ENCODE measurements at places on chromosomes 2 and 18.

DNA sequence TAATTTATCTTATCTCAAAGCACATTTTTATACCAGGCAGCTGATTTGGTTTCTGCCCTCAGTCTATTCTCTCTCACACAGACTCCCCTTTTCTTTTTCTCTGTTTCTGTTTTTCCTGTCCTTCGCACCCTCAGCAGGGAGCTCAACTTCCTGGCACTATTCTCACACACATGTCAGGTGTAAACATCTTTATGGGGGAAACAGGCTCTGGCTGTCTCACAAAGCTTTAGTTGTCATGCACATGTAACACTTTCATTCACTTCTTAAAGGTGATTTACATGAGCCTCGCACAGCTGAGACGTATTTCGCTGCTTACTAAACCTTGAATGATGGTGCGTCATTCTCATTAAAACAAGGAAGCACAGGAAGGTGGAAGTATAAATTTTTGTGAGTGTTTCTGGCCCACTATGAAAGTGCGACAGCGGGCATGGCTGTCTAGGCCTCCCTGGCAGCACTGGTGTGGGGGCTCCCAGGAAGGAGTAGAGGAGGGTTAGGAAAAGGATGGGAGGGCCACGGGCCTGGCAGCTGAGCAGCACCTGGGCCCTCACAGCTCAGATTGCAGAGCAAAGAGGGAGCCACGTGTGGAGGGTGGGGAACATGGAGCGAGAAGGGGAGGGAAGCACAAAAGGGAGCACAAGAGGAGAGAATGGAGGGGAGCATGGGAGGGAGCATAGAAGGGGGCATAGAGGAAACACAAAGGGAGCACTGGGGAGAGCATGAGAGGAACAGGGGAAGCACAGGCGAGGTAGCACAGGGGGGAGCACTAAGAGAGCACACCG lies 46.2 kb upstream of the SNTG2 start:
- DNase-seq = no peak

DNA sequence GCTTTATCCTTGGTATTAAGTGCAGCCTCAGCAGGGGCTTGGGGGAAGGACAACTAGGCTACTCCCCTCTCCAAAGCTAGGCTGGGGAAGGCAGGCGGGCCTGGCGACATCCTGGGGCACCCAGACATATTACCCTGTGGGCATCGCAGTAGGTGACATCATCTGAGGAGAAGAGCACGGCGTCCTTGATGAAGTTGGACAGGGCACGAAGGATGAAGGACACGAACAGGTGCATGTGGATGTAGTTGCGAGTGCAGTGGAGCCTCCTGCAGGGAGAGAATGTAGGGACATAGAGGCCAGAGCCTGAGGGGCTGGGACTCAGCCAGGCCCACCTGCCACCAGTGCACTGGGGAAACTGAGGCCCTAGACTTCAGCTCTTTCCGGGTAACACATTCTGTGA lies 32.3 kb downstream of the TMEM37 start:
- DNase-seq = no peak

GRCh38 chr2:144886862-144887261 lies 366.9 kb upstream of the ZEB2 start:
- no peak for DNase-seq

DNA sequence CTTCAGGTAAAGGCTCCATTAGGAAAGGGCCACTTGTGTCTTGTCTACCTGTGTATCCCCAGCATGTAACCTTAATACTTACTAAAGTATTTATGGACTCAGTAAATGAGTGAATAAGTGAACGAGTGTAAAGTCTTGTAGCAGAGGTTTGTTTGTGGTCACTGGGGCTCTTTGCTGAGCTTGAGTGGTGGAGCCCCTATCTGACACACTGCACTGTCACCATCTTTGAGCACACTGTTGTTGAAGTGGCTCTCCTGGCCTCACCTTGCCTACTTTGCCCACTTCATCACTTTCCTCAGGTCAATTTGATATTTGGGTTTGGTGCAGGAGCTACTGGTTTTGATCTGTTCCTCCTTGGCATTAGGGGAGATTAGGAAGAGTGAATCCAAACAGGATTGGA lies 39.3 kb upstream of the ZEB2 start:
- no peak for DNase-seq

DNA sequence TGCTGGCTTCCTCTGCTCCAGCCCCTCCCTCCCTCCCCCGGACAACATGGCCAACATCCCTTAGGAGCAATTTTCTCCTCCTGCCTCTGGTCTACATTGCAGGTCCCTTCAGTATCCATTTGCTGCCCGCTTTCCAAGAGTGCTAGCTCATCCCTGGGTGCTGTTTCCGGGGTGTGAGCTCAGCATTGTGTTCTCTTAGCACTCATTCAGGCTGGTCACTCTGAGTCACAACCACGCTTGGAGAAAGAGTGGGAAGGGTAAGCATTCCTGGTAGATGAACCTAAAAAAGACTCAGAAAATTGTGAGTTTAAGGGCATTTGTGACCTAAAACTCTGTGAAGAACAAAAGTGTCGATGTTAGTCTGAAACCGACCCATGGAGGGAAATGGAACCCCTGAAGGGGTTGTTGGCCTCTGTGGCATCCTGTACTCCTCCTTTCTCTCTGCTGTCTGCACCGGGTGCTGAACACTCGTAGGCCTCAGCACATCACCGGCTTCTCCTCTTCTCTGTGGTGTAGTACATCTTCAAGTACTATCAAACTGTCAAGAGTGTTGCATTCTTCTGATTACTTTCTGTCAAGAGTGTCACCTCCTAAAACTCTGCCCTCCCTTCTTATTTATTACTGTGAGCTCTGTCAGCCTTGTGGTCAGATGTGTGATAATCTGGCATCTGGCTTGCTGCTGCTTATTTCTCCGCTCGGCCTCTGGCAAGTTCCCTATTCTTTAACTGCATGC lies 73.0 kb downstream of the CTNNA2 start:
- DNase-seq = no peak

- DNase-seq = peak; percentile 72
These were observed 27.4 kb upstream of the CATIP start for GRCh38 chr2:218329027-218329825.

GRCh38 chr2:189679226-189679625 lies 4.8 kb downstream of the ANKAR start:
- no peak for DNase-seq

GRCh38 chr2:235613649-235614048 lies 119.8 kb downstream of the AGAP1 start:
- no peak for DNase-seq

DNA sequence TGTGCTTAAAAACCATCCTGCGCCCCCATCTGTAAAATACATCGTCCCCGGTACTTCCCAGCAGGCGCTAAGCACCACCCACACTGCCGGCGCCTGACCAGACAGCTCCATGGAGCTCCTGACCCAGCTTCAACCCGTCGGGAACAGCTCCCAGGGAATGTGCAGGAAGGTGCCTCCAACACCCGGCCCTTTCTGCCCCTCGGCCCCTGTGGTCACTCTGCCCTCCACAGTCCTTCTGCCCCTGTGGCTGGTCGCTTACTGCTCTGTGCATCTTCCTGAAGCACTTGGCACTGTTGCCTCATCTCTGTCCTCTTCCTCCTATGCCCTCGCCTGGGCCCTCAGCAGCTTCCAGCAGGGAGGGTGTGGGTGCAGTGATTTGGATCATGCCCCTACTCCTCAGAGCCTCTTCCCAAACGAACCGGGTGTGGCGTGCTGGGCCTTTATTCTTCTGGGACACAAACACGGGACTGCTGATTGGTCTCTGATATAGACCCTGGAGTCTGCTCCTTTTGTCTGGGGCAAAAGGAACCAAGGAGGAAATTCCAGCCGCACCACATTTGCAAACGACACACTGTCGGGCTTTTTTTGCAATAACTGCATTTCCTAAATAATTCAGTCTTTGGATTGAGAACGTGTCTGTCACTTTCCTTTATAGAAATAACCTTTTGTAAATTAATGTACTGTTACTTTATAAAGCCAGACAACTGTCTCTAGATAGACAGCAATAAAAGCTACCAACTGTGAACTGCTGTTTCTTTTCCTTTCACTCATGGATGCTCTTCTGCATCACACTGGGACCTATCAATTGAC lies 65.9 kb downstream of the ADI1 start:
- no peak for DNase-seq

- DNase-seq = no peak
These were observed 335.0 kb upstream of the ACVR2A start for GRCh38 chr2:147509821-147510220.

- no peak for DNase-seq
These were observed 504.2 kb downstream of the ZEB2 start for GRCh38 chr2:144015655-144016245.

- DNase-seq = no peak
These were observed 20.6 kb downstream of the TMX3 start for GRCh38 chr18:68694316-68694715.

DNA sequence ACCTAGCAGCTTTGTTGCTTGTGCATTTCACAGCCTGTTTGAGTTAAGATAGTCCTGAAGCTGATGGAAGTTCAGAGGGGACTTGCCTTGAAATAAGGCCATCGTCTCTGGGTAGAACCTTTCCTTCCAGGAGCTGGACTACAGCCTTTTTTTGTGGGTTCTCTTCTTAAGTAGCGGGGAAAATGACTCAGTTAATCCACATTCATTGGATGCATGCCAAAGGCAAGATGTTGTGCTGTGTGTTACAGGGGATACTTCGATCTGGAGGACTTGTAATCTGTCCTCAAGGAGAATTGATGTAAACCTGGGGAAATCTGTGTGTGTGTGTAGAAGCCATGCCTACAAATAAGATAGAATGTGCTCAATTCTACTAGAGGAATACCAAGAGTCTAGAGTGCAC lies 46.8 kb downstream of the RPIA start:
- no peak for DNase-seq

GRCh38 chr2:165500816-165501215 lies 31.3 kb downstream of the CSRNP3 start:
- no peak for DNase-seq

GRCh38 chr2:191618046-191618780 lies 59.7 kb upstream of the NABP1 start:
- peak; percentile 22 for DNase-seq

DNA sequence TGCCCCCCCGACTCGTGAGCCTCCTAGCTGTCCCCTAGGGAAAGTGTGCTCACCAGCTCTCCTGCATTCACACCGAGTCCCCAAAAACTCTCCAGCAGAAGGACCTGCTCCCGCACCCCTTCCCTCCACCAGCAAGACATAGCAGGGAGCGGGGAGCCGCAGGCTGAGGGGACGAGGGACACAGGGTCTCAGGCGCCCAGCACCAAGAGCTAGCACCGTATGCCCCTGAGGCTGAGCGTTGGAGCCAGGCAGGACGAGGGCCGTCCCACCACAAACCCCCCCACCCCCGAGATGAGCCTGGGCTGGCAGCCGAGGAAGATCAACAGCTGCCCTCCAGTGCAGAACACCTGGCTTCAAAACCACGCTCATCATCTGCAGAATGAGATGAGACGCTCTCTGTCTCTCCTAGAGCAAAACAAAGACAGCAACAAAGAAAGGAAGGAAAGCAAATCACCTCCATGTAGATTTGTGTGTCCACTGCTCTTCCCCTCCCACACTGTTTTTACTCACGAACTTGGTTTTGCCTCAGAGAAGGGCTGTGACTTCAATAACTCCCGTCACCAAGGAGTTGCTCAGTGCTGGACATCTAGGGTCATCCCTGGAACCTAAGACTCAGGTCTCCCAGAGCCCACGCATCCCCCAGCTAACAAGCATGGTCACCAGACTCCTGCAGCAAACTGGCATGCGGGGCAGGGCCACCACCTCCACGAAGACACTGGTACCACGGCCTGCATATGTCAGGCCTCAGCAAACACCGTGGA lies 39.7 kb upstream of the SALL3 start:
- DNase-seq = no peak

- no peak for DNase-seq
These were observed 49.8 kb upstream of the COBLL1 start for GRCh38 chr2:164891460-164891859.

DNA sequence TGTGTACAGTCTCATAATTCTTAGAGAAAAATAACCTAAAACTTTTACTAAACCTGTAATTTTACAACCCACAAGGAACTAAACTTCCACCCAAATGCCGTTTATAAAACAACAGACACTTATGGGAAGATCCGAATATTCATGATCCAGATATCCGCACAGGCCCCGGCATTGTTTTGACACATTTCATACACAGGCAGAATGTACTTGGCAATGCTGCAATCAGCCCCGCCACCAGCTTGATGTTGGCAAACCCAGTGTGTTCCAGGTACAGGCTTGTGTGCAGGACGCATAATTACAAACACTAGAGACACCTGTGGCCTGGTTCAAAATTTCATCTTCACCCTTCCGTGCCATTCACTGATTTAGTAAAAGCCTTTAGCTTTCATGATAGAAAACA lies 393.0 kb upstream of the SALL3 start:
- DNase-seq = no peak

- no peak for DNase-seq
These were observed 61.4 kb downstream of the GPR39 start for GRCh38 chr2:132477962-132478361.

DNA sequence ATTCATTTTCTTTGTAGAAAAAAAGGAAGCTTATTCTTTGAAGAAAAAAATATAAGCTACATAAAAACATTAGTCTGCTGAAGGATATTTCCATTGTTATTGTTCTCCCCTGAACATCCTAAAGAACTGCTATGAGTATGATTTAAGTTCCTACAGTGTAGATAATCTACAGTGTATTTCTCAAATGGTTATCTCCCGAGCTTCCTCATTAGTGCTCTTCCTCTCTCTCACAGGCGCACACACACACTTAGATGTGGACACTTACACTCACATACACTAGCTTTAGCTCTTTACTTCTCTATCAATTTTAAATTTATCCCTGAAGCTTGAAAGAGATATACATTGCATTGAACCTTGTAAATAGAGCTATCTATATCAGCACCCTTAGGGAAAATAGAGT lies 681.0 kb downstream of the KCNJ3 start:
- no peak for DNase-seq

GRCh38 chr2:113240915-113241911 lies 37.5 kb downstream of the PAX8 start:
- peak; percentile 59 for DNase-seq

GRCh38 chr18:28855989-28856388 lies 679.1 kb upstream of the CDH2 start:
- no peak for DNase-seq

DNA sequence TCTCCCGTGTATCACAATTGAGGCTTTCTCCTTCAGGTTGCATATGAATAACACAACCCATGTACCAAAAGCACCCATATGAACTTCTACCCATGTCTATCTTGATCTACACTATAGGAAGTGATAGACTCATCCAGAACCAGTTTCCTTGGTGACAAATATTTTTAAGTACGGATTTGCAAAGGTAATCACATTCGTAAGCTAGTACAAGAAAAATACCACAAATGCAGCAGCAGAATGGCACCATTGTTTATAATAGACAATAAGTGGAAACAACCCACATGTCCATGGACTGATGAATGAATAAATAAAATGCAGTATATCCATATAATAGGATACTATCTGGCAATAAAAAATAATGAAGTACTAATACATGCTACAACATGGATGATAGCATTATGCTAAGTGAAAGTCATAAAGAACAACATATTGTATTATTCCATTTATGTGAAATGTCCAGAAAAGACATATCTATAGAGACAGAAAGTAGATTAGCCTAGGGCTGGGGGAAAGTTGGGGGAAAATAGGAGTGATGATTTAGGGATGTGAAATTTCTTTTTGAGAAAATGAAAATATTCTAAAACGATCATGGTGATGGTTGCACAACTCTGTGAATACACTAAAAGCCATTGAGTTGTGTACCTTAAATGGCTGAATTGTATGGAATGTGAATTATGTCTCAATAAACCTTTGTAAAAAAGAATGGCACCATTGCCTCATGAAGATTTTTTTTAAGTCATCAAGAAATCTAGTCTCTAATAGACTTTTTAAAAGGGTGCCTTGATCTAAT lies 3.4 kb upstream of the CCDC88A start:
- DNase-seq = no peak

GRCh38 chr2:154556146-154556545 lies 142.3 kb upstream of the KCNJ3 start:
- DNase-seq = no peak

Measured in CD14-positive monocyte (primary cell).